Choroid plexus epithelial cell (primary cell): ENCODE measurements at places on chromosomes 2 and 18.

- DNase-seq: peak; percentile 88
These were observed at the start of gene PER2 for GRCh38 chr2:238287737-238288649. Gene PER2 (minus strand): TSS chr2:238288610. CDS start chr2:238277936, 10,674 bp downstream.

DNA sequence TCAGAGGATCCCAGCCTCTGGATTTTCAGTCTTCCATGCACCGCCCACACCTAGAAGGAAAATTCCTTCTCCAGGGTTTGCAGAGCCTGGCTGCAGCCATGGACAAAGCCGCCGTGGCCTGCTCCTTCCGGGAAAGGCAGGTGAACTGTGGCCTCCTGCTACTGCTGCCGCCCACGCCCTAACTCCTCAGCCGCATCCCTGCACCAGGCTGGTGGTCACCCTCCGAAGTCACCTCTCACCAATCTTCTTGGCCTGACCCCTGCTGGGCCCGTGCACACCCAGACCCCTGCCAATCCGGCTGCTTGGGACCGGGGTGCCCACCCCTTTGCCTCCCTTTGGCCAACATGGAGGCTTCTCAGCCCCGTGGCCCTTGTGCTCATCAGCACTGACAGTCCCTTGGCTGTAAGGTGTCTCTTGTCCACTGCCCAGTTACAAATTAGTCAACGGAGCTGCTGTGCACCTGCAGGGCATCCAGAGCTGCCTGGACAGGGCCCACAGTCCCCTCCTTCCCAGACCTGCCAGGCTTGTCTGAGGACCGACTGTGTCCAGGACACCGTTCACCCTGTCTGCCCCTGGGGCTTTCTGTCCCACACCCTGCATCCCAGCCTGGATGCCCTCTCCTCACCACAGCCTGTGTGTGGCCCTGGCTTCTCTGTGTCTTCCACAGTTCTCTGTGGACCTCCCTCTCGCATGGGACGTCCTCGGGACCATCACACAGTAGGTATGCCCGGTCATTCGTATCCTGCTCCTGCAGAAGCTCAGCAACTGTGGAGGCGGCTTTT lies 130.1 kb upstream of the TPO start:
- no peak for DNase-seq

- no peak for DNase-seq
These were observed 145.5 kb downstream of the ZNF236 start for GRCh38 chr18:76967721-76968472.

DNA sequence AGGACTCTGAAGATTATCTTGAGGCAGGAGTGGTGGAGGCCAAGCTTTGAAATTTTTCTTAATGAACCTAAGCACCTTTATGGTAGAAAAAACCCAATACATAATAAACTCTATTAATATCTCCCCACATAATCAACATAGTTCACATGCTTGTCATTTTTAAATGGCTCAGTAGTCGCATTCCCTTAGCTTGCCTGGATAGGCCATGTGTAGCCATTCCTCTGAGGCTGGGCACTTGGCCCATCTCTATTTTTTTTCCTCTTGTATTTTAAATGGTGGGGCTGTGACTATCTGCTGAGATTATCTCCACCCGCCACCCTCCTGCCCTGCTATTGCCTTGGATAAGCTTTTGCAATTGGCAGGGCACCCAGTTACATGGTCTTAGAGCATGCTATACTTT lies 143.1 kb downstream of the FHOD3 start:
- peak; percentile 40 for DNase-seq

DNA sequence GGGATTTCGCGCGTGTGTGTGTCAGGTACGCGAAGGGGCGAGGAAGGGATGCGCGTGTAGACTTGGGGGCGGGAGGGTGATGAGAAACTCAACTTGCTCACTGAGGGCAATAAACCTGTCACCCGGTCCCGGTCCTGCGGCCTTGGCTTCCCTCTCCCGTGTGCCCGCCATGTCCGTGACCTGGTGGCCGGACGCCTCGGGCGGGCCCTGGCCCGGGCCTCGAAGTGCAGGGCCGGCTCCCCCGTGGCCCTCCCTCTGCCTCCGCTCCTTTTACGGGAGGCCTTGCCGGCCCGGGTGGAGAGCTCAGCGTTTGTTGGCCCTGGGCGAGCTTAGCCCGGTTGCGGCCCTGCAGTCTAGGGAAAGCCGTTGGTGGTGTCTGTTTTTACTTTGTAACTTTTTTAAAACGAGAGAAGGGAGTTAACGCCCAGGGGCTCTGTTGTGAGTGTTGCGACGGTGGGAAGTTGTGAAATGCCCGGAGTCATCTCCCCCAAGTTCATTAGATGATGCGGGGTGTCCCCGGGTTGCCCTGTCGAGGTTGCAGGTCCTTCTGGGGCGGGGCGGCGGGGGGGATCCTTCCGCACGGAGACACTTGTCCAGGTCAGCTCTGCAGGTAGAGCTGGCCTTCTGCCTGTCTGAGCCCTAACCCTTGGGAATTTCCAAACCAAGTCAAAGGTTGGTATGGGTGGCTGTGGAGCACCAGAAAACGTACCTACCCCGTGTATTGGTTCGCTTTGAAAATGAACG lies 883 bp downstream of the SMCHD1 start:
- DNase-seq: peak; percentile 48

GRCh38 chr2:39697454-39697853 lies 31.7 kb downstream of the TMEM178A start:
- DNase-seq: no peak

DNA sequence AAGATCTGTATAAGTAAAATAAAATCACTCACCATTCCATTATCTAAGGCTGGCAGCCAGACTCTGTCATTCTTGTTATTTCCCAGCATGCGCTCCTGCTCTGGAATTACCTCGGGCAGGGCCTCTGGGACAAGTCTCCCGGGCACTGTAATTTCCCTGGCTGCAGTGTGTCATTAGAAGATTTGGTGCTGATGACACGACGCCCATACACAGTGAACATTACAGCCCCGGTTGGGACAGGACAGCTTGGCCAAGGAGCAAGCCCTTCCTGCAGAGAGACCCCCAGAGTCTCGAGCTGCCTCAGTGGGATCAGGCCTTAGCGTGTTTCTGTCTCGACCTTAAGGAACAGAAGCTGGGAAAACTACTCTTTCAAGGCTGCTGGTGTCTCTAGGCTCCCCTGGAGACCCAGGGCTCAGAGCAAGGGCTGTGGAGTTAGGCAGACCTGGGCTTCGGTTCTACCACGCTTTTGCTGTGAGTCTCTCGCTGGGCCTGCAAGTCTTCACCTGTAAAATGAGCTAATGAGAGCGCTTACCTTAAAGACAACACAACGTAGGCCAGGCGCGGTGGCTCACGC lies 39.7 kb downstream of the SMAD7 start:
- DNase-seq: no peak

DNA sequence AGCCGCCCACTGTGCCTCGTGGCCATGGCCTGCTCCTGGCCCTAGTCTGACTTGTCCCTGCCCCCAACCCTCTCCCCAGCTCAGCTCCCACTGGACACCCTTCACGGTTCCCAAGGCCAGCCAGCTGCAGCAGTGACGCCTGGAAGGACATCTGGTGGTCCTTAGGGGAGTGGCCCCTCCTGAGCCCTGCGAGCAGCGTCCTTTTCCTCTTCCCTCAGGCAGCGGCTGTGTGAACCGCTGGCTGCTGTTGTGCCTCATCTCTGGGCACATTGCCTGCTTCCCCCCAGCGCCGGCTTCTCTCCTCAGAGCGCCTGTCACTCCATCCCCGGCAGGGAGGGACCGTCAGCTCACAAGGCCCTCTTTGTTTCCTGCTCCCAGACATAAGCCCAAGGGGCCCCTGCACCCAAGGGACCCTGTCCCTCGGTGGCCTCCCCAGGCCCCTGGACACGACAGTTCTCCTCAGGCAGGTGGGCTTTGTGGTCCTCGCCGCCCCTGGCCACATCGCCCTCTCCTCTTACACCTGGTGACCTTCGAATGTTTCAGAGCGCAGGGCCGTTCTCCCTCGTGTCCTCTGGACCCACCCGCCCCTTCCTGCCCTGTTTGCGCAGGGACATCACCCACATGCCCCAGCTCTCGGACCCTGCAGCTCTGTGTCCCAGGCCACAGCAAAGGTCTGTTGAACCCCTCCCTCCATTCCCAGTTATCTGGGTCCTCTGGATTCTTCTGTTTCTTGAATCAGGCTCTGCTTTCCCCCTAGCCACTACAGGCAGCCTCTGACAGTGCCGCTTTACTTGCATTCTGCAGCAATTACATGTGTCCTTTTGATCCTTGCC lies 35.8 kb downstream of the ANO7 start:
- DNase-seq: peak; percentile 48

- DNase-seq: peak; percentile 96
These were observed 52.1 kb downstream of the SLC38A11 start for GRCh38 chr2:164903204-164903603.

DNA sequence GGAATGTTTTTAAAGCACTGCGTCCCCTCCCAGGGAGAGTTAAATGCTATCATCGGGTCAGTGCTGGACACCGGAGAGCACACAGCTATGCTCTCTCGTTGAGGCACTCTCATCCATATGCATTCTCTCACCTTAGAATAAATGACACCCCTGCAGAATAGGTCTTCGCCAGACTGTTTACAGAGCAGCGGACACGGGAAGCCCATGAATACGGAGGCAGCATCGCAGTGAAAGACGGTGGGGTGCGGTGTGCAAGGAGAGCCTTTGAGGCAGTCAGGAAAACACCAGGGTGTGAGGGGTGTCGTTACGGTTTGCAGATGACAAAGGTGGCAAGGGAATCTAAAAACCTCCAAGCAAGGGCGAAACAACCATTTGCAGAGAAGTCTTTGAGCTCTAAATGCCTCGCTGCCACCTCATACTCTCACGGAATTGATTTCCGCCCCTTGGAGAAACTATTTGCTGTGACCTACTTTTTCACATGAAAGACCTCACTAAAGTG lies 169.2 kb upstream of the FHL2 start:
- peak; percentile 16 for DNase-seq

DNA sequence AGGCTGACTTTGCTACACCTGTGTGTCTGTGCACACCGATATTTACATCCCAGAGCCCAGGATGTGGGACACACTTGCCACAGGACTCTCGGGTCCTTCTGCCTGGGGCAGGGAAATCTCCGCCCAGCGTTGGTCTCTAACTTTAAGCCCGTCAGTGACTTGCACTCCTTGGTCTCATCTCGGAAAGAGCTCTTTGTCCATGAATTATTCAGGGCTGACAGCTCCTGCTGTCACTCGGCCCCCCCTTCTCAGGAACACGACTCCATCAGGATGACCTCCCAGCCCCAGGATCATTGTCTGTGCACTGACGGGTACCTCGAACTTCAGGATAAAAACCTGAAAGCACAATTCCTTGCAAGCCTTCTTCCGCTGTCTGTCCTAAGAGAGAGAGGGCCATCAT lies 26.6 kb downstream of the PLB1 start:
- no peak for DNase-seq

- no peak for DNase-seq
These were observed 24.8 kb downstream of the ATF2 start for GRCh38 chr2:175143191-175143590.

- peak; percentile 12 for DNase-seq
These were observed 55.8 kb downstream of the NFATC1 start for GRCh38 chr18:79451237-79452125.

DNA sequence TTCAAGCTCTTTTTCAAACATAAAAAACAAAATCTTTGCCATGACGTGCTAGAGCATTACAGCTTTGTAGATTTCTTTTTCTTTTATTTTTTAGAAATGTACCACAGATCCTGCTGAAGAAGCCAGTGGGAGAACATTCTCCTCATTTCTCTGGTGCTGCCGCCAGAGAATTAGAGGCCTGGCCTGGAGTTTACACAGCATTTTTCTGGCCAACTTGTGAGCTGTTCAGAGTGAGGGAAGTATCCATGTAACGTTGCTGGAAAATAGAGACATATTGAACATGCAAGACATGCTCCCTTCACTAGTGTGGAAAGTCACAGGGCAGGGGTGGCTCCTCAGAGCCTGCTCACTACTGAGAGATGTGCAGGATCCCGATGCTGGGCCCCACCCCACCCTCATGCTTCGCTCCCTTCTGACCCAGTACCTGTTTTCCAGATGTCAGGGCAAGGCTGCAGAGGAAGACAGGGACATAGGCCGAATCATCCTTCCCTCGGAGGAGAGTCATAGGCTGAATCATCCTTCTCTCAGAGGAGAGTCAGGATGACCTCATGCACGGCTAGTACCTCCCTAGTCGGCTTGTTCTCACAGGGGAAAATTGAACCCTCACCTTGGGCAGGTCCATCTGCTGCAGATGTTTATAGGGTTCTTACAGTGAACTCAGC lies 298.5 kb downstream of the INSIG2 start:
- peak; percentile 38 for DNase-seq

GRCh38 chr18:64097497-64097896 lies 51.4 kb downstream of the LINC00305 start:
- peak; percentile 65 for DNase-seq

- peak; percentile 24 for DNase-seq
These were observed 33.6 kb downstream of the APCDD1 start for GRCh38 chr18:10488017-10488416.

- peak; percentile 37 for DNase-seq
These were observed 147.3 kb downstream of the RDH14 start for GRCh38 chr2:18412980-18413675.

GRCh38 chr2:205947621-205948495 lies 138.1 kb downstream of the INO80D start:
- peak; percentile 87 for DNase-seq

- no peak for DNase-seq
These were observed 69.2 kb downstream of the TNS1 start for GRCh38 chr2:217933617-217933993.

GRCh38 chr18:46246101-46246500 lies 141.9 kb downstream of the HAUS1 start:
- no peak for DNase-seq

DNA sequence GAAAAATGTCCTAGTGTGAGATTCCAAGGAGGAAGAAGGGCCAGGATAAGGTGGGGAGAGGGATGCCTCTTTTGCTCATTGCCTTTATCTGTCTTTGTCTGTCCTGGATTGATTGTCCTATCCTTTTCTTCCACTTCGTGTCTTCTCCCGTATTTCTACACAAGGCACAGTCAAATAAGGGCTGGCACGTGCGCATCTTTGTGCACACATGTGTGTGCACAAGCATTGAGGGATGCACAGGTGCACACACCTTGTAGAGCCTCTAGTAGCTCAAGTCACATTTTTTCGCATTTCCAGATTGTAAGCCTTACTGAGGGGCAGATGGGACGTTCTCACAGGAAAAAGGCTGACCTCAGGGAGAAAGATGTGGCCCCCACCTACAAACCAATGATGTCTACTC lies 170.2 kb upstream of the TNP1 start:
- DNase-seq: no peak

GRCh38 chr2:235551965-235552364 lies 58.1 kb downstream of the AGAP1 start:
- DNase-seq: peak; percentile 64

GRCh38 chr2:99035920-99036319 lies 99.9 kb upstream of the CRACDL start:
- DNase-seq: peak; percentile 21

GRCh38 chr2:158815658-158816057 lies 20.5 kb downstream of the DAPL1 start:
- DNase-seq: no peak

- DNase-seq: no peak
These were observed 370.8 kb downstream of the TNS1 start for GRCh38 chr2:217632043-217632442.

- DNase-seq: no peak
These were observed 21.4 kb upstream of the CNOT11 start for GRCh38 chr2:101231240-101231639.
